ENCODE measurements at places on chromosomes 3 and 15. TPM values are rescaled to one million over a fixed set of nuclear protein-coding genes. Genes with fewer than 3 reads are reported as not detected.

The PDZRN3 gene
- total RNA-seq, result 3.7 TPM

The NPRL2 gene
- 25.1 TPM for total RNA-seq

The NR2E3 gene
- total RNA-seq, result not detected

The ZNF502 gene
- total RNA-seq, result 1.6 TPM

The SH2D7 gene
- not detected for total RNA-seq

The DISP2 gene
- total RNA-seq, result 0.30 TPM

The STXBP5L gene
- total RNA-seq, result not detected

The SCN5A gene
- total RNA-seq, result 0.34 TPM

The KLF15 gene
- 3.3 TPM for total RNA-seq

The SHC4 gene
- 0.67 TPM for total RNA-seq

The CFAP91 gene
- 0.50 TPM for total RNA-seq

The CELSR3 gene
- 2.7 TPM for total RNA-seq

The GCHFR gene
- total RNA-seq, result 4.2 TPM

The ACAA1 gene
- total RNA-seq, result 38.1 TPM

The NRG4 gene
- not detected for total RNA-seq

The AGBL1 gene
- not detected for total RNA-seq

The ZBTB38 gene
- 98.9 TPM for total RNA-seq

The ADGRG7 gene
- not detected for total RNA-seq

The C3orf22 gene
- total RNA-seq, result not detected

The TGM4 gene
- 0.15 TPM for total RNA-seq

The GOLGA6L7 gene
- total RNA-seq, result not detected

The MIX23 gene
- total RNA-seq, result 33.6 TPM

The LYZL4 gene
- total RNA-seq, result not detected

The TMCO5A gene
- not detected for total RNA-seq

The SEMA7A gene
- total RNA-seq, result 24.7 TPM

The PATL2 gene
- total RNA-seq, result not detected

The BRPF1 gene
- 11.4 TPM for total RNA-seq

The BNC1 gene
- total RNA-seq, result 7.1 TPM

The GCSAM gene
- total RNA-seq, result not detected

The SLC24A5 gene
- not detected for total RNA-seq

The BUB1B gene
- total RNA-seq, result 35.5 TPM

The GLDN gene
- total RNA-seq, result 0.30 TPM

The SCN10A gene
- not detected for total RNA-seq

The CADPS gene
- 0.50 TPM for total RNA-seq

The ERC2 gene
- total RNA-seq, result 0.30 TPM

The ZNF501 gene
- total RNA-seq, result 2.2 TPM

The CLDN18 gene
- not detected for total RNA-seq

The SLC38A3 gene
- not detected for total RNA-seq

The CDHR4 gene
- not detected for total RNA-seq

The DUSP7 gene
- 15.5 TPM for total RNA-seq

The CA12 gene
- total RNA-seq, result 18.7 TPM

The DGKG gene
- 0.50 TPM for total RNA-seq

The MYEF2 gene
- 9.1 TPM for total RNA-seq

The FGF7 gene
- 9.2 TPM for total RNA-seq

The RASL12 gene
- 8.5 TPM for total RNA-seq

The NEK11 gene
- total RNA-seq, result 1.2 TPM

The TPRG1 gene
- total RNA-seq, result not detected

The PP2D1 gene
- not detected for total RNA-seq

The LCTL gene
- total RNA-seq, result 0.74 TPM

The GOLGA8O gene
- not detected for total RNA-seq

The RASGRP1 gene
- total RNA-seq, result not detected

The GAP43 gene
- 0.50 TPM for total RNA-seq

The GOLGA6A gene
- total RNA-seq, result not detected
